ENCODE measurements at places on chromosomes 13 and 19. TPM values are rescaled to one million over a fixed set of nuclear protein-coding genes. Genes with fewer than 3 reads are reported as not detected.

GRCh38 chr19:40778706-40779284 lies 748 bp downstream of the RAB4B start:
- DNase-seq = no peak

Gene ZFP14
- total RNA-seq = 2.3 TPM

Gene CTU1
- 11.2 TPM for total RNA-seq

Gene TUBGCP3
- total RNA-seq = 67.2 TPM

Measured in activated naive CD4-positive, alpha-beta T cell treated with anti-CD3 and anti-CD28 coated beads, Interleukin-2, amount 50 U/mL, for 72 hours (primary cell).